ENCODE measurements at places on chromosomes 12 and 14.

GRCh38 chr12:11830307-11830801, 180.9 kb downstream of the ETV6 start:
- DNase-seq, result no peak

DNA sequence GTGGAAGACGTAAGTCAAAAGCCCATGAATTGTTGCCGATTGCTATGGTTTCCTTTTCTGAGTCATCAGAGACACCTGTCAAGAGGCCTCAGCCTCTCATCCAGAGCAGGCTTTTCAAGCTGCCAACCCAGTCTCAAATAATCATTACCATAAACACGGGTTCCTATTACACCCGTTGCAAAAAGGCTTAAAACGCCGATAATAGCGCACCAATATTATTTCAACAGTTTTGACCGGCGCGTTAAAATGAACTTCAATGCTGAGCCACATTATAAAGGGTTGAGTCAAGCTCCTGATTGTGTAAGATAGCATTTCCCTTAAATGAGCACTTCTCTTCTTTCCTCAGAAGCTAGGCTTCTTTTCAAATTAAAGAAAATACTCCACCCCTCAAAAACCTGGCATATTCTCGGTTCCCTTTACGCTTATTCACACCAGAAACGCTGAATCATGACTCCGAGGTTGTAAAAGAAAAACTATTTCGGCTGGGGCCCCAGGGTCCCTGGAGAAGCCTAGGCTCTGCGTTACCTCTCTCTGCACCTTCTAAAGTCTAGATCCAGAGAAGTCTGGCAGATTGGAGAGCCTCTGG, 1.4 kb downstream of the TMTC1 start:
- peak; percentile 65 for DNase-seq

DNA sequence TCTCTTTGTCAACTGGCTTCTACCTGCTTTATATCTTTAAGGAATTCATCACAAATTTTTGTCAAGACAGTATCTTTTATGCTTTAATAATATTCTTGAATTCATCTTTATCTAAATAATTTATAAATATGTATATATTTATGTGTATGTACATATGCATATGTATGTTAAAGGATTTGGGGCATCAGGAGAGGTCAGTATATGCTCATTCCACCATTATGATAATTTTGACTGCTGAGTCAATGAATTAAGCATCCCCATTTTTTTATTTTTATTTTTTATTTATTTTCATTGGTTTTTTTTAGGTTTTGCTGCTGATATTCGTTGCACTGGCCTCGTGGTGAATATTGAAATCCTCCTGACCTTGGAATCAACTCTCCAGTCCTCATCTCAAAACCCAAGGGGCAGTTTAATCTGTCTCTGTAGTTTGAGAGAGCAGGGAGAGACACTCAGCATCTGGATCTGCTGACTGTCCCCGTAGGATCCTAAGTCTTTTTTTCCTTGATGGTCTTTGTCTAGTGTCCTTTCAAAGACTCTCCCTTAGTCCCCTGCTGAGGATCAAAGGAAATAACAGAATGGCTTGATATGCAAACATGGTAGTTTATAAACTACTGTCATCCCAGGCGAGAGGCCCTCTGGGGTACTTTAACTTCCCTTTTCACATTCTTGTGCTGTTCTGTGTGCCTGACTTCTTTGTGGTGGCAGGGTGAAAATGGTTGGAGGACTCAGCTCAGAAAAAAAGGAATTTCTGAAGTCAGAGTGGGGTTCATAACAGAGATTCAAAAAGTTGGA, 218.7 kb downstream of the DIO2 start:
- no peak for DNase-seq

- DNase-seq, result no peak
Observed at GRCh38 chr12:120015313-120015712, 26.3 kb downstream of the BICDL1 start.

- DNase-seq, result no peak
Observed at GRCh38 chr14:105538481-105539049, 12.2 kb downstream of the TMEM121 start.

DNA sequence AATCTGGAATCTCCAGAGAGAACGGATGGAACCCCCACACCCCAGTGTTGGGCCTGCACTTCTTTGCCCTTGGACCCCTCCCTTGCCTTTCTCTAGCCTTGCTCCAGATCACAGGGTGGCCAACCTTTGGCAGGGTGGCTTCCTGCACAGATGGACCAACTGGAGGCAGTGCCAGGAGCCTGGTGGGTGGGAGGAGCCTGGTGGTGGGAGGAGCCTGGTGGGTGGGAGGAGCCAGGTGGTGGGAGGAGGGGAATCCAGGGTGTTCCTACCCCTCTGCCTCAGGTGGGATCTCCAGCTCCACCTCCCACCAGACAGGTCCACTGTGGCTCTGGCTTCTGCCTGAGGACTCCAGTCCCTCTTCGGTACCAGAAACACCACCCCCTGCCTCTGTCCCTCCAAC, 15.0 kb upstream of the ORAI1 start:
- DNase-seq, result no peak

- DNase-seq, result no peak
Observed at GRCh38 chr12:1880876-1881275, 37.6 kb downstream of the CACNA2D4 start.

DNA sequence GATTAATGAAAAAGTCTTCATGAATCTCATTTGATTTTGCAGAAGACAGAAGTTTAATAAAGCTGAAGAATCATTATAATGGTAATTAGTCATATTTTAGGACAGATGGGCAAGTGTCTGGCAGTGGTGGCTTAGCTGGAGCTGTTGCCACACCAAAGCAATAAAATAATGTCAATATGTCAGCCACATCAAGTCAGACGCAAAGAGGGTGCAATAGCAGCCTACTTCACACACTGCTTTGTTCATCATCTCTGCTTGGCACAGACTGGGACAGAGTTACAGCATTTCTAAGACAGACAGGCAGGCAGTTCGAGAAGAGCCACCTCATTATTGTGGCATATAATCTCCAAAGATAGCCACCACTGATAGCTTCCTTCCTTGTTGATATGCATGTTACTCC, 16.9 kb upstream of the KRR1 start:
- DNase-seq, result no peak

DNA sequence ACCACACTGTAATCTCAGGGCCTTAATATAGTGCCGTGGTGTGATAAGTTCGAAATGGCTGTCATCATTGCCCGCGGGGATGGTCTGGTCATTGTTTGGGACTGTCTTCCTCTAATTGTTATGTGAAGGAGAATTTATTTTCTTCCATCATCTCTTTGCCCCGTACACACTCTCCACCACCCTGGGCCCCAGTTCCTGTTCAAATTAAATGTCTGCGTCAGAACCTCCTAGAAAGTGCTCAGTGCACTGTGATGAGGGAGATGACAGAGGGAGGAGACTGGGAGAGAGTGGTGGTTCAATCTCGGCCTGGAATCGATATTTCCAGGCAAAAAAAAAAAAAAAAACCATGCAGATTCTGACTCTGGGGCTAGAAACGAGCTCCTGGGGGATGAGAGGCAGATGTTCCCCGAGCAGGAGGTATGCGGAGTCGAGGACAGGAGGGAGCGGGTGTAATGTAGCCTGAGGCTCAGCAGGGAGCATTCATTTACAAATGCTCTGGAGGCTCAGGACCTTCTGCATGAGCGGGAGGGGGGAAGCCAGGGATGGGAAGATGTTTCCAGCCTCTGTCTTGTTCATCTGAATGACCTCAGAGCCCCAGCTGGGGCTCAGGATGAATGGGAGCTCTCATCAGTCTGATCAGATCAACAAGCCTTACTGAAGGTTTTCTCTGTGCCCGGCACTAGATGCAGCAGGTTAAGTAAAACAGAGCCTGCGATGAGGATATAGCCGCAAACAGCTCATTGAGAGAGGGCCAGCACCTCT, 219.5 kb downstream of the TBX5 start:
- DNase-seq, result no peak

DNA sequence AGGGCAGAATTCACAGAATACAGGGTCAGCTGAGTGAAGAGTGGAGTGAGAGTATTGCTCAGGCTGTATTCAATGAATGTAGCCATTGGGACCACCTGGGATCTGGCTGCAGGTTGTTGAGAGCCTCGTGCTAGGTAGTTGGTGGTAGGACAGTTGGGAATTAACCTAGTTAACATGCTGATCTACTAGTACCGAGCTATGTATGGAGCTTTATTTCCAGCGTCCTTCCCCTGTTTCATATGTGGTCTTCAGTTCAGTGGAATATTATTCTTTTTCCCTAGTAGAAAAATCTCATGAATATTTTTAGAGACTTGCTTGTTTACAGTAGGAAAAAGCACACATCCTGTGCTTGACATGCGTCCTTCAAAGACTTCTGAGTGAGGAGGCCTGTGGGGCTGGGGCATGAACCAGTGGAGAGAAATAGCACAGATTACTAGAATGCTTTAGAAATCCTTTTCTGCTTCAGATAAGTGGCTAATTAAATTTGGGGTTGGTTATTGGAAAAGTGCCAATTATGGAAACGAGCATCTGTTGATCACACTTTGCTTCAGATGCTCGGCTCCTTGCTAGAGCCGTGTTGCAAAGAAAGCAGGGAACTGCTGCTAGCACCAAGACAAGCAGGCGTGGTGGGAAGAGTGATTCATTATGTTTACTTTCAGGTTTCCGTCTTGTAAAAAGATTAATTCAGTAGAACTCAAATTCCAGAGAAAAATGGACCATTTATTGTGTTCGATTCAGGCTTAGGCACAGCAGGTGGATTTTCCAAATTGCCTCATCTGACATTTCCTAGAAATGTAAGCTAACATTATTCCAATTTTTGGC, 53.6 kb downstream of the ARF6 start:
- DNase-seq, result no peak

GRCh38 chr14:49940808-49941421, 48.0 kb downstream of the ARF6 start:
- no peak for DNase-seq

- DNase-seq, result no peak
Observed at GRCh38 chr12:19799895-19800602, 360.8 kb downstream of the AEBP2 start.

DNA sequence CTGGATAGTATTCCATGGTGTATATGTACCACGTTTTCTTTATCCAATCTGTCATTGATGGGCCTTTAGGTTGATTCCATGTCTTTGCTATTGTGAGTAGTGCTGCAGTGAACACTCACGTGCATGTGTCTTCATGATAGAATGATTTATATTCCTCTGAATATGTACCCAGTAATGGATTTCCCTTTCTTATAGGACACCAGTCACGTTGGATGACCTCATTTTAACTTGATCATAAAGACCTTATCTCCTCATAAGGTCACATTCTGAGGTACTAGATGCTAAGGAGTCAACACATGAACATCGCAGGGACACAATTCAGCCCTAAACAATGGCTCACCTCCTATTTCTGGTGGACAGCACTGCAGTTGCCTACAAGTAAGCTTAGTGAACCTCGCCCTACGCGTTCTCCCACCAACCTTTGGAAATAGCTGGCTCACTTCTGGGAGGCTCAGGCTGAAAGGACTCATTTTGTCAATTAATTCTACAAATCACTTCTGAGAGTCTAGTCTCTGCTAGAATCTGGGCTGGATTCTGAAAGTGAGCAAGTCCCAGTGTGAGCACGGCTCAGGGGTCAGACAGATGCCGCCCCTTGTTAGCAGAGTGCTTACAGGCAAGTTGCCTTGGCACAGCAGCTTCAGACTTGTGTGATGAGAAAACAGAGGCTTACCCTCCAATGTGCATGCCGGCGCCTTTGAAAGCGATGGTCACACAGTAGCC, 183.8 kb upstream of the GSC start:
- no peak for DNase-seq

- DNase-seq, result no peak
Observed at GRCh38 chr12:79732638-79733037, 41.9 kb upstream of the PAWR start.

DNA sequence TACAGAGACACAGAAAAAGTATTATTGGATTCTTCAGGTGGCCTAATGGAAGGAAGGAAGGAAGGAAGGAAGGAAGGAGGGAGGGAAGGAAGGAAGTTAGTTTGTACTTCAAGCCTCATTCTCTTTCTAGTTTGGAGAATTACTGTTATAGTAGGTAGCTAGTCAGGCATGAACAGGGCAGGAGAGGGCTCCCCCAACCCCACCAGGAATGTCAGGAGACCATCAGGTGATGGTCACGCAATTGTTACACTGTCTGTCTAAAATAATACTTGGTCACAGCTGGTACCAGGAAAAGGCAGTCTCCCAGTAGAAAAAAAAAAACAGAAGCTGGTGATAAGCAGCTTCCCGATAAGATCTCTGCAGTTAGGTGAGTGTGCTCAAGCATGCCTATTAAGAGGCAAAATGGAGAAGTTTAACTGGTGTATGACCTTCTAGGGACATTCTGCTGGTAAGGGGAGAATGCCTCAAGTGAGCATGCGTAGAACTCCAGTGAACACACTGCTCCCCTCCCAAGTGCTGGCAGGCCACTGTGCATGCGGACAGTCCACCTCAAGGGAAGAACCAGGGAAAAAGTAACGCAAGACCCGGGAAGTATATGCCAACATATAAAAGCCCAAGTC, 358.4 kb upstream of the SOX5 start:
- DNase-seq, result no peak

Measured in HS-5 (cell line).